Brain pericyte (primary cell): ENCODE measurements at places on chromosomes 7 and 10.

DNA sequence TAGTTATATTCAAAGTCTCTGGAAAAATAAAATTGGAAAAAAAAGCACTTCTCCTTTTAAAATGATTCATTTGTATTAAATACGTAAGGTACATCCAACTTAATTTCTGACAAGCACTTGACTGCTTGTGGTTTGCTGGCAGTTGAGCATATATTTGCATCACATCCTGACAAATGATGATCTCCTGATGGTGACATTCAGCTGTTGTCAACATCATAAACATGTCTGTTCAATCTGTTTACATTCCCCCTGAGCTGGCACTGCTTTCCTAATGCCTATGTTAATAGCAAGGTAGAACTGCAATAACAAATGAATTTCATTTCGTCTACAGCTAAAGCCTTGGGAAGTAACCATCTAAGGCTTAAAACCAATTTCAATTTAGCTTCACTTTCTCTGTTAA, 24.4 kb downstream of the TSPAN12 start:
- DNase-seq: no peak

DNA sequence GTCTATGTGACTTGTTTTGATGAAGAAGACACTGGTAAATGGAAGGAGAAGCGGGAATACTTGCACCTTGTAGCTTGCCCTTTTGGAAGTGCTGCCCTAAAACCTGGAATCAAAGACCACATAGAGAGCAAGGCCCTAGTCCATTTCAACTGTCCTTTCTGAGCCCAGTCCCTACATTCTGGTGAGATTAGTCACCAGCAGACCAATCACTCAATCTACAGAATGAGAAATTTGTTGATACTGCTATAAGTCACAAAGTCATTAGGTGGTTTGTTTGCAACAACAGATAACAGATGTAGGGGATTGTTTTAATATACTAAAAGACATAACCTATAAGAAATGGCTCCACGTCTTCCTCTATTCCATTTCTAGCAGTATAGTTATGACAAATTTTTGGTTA, 33.6 kb downstream of the WASL start:
- DNase-seq: no peak

DNA sequence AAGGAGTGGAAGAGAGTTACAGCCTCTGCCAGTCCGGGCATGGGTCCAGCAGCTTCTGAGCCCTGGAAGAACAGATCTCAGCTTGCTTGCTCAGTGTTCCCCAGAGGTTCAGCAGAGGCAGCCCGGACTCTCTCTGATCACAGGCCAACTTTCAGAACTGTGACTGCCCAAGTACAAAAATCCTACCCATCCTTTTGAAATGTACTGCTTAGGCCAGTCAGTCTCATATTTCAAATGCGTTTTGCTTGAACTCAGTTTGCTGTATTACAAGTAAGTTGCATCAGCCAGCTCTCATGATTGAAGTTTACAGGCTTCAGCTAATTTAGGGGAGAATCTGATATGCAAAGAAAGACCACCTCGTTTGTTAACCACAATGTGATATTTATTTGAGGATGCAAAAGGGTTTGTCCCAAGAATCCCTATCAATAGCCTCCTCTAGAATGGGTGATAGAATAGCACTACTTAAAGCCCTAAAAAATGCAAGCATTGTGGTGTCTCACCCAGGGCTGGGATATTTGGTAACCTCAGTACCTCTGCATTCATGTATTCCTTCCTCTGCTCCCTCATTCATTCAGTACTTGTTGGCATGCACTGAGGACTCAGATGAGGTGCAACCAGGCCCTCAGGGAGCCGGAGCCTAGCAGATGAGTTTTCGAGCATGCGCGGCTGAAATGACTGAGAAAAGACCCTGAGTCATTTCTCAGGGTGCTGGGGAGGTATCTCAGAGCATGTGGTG, 7.0 kb downstream of the AIMP2 start:
- DNase-seq: peak; percentile 62

DNA sequence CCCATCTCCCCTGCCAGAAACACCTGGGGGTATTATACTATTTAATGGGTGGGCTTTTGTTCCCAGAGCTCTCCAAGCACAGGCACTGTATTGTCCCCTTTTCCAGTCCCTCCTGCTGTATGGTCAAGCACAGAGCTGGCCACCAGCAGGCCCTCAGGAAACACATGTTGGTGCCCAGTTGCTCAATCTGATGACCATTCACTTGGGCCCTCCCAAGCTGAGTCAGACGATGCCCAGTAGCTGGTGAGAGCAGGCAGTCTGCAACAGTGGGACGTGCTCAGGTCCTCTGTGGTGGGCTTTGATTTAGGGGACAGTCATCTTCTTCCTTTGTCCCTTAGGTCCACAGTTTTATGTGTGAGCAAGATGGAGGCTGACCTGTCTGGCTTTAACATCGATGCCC, 11.8 kb downstream of the SFXN2 start:
- no peak for DNase-seq

DNA sequence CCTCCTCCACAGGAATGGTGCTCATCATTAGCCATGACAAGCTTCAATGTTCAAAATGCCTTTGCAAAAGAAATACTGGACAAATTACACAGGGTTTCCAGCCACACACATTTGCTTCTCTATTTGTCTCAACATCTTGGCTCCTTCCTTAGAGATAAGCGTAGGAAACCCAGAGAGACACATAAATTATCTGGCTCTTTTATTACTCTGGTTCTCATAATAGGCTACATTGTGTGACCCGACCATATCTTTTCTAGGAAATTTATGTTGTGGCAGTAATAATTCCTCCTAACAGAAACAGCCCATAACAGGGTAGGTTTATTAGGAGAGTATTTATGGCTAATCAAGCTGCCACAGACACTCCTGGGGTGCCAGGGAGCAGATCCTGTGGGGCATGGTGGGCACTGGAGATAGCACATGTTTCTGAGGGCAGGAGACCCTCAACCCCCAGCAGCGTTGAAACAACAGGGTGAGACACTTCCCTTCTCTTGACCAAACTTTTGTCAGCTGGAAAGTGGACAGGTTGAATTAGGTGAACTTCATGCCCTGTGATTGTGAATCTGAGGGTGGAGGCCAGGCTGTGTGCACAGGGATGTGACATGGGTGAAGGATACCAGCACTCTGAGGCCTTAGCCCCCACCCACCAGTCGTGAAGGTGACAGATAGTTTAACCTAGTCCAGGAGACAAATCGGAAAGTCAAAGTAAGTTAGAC, 295.9 kb upstream of the ZNF32 start:
- no peak for DNase-seq

DNA sequence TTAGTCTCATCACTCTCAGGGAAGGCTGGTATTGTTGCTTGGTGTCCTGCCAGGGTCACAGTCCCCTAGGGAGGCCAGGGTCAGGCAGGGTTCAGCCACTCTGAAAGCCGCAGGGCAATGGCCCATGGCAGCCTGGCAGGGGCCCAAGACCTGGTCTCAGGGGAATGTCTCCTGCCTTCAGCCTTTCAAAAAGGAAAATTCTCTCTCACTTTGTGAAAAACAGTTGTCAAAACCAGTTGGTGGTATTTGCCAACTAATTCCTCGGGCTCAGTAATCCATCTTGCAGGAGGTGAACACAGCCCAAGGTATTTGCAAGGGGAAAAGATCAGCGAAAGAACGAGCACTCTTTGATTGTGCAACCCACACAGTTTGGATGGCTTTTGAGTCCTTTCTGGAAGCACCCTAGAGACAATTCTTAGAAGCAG, 101.5 kb downstream of the JCAD start:
- no peak for DNase-seq

- DNase-seq: no peak
Observed at GRCh38 chr7:116311259-116311658, 100.9 kb downstream of the TES start.

DNA sequence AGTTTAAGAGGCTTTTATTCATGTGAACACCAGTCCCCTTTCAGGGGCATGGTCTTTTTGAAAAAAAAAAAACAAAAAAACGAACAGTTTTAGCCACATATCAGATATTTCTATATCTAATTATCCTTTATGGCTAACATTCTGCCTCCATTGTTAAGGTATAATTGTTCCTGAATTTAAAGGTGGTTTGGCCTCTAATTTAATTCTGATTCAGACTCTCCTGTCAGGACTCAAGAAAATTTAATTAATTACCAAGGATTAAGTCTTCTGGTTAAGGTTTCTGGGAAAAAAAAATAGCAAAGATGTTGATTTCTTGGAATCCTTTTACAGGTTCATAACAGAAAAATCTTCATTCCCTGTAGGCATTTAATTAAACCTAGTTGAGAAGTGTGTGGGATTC, 27.4 kb downstream of the COL1A2 start:
- DNase-seq: no peak

DNA sequence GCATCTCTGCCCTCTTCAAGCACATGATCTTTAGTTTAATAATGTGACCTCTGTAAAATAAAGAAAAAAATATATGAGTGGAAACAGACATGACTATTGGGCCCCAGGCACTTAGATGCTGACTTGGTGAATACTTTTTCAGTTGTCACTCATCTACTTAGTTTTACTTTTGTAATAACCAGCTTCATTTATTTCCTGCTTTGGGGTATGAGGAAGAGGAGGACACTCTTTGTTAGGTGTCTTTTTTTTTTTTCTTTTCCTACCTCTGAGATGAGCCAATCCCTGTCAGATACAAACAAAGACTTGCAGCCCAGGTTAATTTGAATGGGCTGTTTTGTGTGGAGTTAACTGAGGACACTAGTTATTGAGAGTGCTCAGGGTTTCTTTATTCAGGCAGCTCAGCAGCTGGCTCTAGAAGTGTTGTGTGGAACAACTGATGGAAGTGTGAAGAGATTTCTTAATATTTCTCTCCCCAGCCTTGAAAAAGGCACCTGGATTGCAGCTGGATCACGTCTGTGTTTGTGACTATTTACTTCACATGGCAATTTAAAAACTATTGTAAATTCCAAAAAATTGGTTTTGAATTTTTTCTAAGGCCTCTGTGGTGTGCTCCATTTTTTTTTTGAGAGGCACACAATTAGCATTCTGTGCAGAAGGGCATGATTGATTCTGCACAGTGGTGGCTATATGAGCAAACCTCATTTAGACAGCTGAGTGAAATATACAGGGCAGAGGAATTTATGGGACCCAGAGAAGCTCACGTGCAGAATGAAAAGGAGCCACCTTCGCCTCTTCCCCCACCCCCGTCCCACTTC, 333.8 kb downstream of the LRMDA start:
- no peak for DNase-seq

GRCh38 chr7:82128546-82128945, 315.0 kb downstream of the CACNA2D1 start:
- no peak for DNase-seq

DNA sequence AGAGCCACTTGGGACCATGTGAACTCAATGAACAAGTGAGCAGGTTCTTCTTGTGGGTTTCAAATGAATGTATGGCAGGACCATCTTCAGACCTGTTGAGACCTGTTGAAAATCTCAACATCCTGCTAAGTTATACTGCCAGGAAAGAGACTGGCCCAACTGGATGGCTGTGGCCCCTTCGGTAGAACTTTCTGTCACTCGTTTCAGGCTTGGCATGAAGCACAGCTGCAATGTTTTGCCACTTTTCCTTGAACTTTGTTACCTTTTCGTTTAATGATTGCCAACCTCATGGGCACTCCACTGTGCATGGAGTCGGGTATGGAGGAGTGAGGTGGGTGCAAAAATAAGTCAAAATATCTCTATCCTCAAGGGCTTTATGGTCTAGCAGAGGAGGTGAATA, 36.7 kb upstream of the SLC35B4 start:
- no peak for DNase-seq

DNA sequence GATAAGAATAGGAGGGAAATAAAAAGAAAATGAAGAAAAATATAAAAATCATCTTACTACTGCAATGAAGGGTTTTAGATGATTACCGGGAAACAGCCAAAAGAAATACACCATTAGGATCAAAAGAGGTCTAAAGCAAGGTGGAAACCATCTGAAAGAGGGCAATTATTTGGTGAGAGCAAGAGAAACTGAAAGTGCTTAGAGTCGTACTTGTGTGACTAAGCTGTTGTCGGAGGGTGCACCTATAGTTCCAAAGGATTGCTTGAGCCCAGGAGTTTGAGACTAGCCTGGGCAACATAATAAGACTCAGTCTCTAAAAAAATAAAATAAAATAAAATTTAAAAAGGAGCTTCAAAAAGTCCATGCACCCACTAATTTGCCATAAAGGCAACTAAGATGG, 169.5 kb downstream of the DKK1 start:
- no peak for DNase-seq

DNA sequence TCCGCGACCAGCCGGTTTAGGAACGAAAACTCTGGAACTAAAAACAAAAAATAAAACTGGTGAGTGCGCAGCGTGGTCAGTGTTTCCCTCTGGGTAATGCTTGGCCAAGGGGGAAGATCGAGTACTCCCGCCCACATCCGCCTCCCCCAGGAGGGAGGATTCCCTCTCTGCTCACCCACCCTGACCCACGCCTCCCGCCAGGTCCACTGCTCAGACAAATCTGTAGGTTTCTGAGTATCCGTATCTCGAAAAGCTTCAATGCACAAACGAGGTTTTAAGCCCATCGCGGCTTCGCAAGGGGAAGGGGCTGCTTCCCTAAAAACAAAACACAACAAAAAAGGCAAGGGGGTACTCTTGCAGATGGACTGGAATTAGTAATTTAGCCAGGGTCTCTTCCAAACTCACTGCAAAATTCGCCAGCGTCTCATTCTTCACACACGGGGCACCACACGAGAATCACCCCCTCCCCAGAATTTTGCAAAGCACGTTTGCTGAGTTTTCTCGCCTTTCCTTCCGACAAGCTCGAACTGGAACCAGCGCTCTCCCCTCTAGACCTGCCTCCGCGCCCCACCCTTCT, 75.2 kb downstream of the INSIG1 start:
- no peak for DNase-seq

GRCh38 chr10:122286867-122287266, 15.8 kb downstream of the BTBD16 start:
- peak; percentile 87 for DNase-seq

- DNase-seq: no peak
Observed at GRCh38 chr10:127906548-127907377, at the start of gene PTPRE. Gene PTPRE, plus strand, starts transcription at chr10:127907103. Its CDS starts 133,779 bp downstream, at chr10:128040882.

- no peak for DNase-seq
Observed at GRCh38 chr10:63300801-63301200, 165.0 kb downstream of the JMJD1C start.

- no peak for DNase-seq
Observed at GRCh38 chr7:147136352-147136751, 1019.8 kb downstream of the CNTNAP2 start.

GRCh38 chr7:100568896-100569844, 4.5 kb downstream of the SAP25 start:
- no peak for DNase-seq

- no peak for DNase-seq
Observed at GRCh38 chr7:55570218-55570873, 2.0 kb downstream of the VOPP1 start.

- DNase-seq: peak; percentile 21
Observed at GRCh38 chr7:82810558-82811259, 352.0 kb downstream of the PCLO start.
